ENCODE measurements at places on chromosomes 4 and X.

DNA sequence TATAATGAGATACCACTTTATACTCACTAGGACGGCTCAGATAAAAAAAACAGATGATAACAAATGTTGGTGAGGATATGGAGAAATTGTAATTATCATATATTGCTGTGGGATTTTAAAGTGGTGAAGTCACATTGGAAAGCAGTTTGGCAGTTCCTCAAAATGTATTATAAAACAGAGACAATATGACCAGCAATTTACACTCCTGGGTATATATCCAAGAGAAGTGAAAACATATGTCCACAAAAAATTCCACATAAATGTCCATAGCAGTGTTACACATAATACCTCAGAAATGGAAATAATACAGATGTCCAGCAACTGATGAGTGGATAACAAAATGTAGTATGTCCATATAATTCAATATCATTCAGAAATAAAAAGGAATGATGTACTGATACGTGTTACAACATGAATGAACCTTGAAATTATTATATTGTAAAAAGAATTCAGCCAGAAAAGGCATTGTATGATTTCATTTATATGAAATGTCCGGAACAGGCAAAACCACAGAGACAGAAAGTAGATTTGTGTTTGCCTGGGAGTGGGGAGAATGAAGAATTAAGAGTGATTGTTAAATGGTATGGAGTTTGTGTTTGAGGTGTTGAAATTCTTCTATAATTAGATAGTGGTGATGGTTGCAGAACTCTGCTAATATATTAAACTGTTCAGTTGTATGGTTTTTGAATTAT, 220.9 kb downstream of the SLC7A11 start:
- no peak for DNase-seq

- peak; percentile 39 for DNase-seq
These were observed 571.0 kb upstream of the KLHL4 start for GRCh38 chrX:86946569-86946968.

- DNase-seq = no peak
These were observed 67.8 kb downstream of the NBDY start for GRCh38 chrX:56796641-56797395.

- peak; percentile 74 for DNase-seq
These were observed 25.2 kb upstream of the FGFR3 start for GRCh38 chr4:1767770-1768366.

GRCh38 chr4:86015412-86016350, 344.2 kb downstream of the MAPK10 start:
- DNase-seq = no peak

- DNase-seq = no peak
These were observed 72.9 kb upstream of the DIAPH2 start for GRCh38 chrX:96611619-96612362.

DNA sequence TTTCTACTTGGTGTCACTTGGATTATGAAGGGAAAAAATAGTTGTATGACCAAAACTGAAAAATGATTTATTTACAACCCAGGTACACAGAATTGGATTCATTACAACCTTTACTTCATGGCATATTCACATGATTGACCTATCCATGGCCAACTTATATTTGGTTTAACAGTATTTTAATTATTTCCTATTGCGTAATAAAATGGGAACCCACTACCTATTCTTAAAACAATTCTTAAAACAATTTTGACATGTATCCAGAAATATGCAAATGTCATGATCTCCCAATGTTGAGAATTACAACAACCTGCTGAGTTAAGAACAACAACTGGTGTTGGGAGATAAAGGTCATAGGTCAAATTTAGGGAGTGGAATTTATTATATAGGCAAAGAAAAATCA, 54.8 kb upstream of the DDX53 start:
- no peak for DNase-seq

GRCh38 chr4:173960398-173960797, 323.1 kb downstream of the FBXO8 start:
- DNase-seq = no peak

GRCh38 chr4:43607400-43607799, 714.9 kb downstream of the GRXCR1 start:
- DNase-seq = no peak

DNA sequence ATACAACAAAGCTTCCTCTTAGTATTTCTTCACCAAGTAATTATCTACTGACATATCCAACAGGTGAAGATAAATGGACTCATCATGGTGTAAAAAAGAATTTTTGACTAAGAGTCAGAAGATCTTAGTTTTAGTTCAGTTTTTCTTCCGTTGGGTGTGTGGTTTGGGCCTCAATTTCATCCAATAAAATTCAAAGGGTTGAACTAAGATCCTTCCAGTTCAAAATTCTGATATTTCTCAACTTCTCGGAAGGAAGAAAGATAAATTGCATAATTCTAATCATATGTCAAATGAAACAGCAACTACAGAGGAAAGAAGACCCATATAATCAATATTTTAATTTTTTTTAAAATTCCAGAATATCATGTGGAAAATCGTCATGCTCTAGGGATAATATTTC, 192.7 kb downstream of the SPRY1 start:
- no peak for DNase-seq
